ENCODE measurements at places on chromosomes 13 and 19.

- no peak for DNase-seq
Measured at GRCh38 chr13:30487075-30487470, 21.3 kb upstream of the HMGB1 start.

DNA sequence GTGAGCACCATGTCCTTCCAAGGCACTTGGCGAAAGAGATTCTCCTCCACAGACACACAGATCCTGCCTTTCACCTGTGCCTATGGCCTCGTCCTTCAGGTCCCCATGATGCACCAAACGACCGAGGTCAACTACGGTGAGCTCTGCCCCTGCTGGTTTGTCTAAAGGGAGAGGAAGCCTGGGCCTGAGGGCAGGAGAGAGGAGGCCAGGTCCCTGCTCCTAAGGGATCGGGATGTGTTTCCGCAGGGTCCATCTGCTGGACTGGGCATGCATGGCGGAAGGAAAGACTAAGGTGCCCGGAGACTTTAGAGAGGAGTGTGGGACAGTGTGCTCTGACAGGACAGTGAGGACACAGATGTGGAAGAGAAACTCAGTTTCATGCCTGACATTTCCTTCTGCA lies 7.6 kb downstream of the SERPINE3 start:
- DNase-seq: no peak

- no peak for DNase-seq
Measured at GRCh38 chr19:8806661-8807060, 25.4 kb downstream of the ZNF558 start.

DNA sequence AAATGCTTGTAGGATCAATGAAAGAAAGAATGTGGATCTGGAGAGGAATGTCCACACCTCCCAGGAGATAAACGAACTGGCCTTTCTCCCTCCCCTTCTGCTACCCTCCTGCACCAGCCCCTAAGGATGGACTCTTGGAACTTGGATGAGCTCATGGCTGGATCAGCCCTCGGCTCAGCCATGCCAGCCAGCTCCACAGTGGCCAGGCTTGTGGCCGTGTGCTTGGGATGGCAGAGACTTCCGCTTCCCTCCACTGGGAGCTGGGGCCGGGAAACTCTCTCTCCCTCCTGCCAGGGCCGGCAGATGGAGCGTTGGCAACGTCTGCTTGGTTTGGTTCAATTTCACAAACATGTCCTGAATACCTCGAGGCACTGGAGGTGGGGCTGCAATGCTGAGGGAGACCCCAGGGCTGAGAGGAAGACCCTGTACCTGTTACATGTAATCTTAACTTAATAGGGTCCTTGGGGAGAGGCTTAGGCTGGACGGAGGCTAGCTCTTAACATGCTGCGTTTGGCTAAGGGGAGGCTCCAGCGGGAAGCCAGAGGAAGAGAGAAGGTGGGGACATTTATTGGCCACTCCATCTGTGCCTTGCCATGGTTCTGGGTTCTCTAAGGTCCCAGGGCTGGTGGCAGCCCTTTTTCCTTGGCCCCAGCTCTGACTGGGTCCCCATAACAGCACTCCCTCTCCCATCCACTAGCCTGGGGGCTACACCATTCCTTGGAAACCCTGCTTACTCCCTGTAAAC lies 152.5 kb downstream of the IER2 start:
- DNase-seq: no peak

GRCh38 chr13:31755803-31756212 lies 16.5 kb downstream of the RXFP2 start:
- no peak for DNase-seq
